ENCODE measurements at places on chromosomes 3 and 15.

DNA sequence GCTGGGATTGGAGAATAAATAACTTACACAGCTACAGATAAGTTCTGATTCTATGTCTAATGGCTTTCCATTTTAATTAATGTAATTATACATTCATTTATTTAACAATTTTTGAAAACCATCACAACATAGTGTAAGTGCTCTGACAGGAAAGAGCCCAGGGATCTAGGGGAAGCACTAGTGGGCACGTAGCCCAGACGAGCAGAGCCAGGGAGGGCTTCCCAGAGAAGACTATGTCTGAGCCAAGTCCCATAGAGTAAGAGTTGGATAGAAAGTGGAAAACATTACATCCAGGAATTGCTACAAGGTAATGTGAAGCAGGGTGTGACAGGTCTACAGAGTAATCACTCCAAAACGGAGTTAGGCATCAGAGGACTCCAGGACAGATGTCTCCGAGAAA lies 2.9 kb upstream of the HGD start:
- no peak for DNase-seq

- no peak for DNase-seq
Measured at GRCh38 chr3:122001892-122002291, 20.2 kb downstream of the ILDR1 start.

DNA sequence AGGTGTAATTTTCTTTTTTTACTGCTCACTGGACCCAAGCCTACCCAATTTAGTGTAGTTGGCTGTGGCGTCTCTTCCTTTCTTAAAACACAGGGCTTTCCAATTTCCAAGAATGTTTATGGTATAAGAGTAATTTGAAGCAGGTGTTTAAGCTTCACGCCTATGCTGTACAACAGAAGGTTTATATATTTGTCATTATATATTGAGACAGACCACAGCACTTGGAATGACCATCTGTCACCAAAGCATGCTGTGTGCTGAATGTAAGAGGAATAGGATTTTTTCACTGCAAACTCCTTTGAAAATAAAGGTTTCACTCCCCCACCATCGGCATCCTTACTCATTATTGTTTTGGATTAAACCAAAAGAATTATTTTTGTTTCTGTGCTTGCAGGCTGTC lies 325.7 kb downstream of the OTOL1 start:
- DNase-seq, result no peak

- DNase-seq, result no peak
Measured at GRCh38 chr15:92901072-92901761, 1.1 kb downstream of the CHD2 start.

DNA sequence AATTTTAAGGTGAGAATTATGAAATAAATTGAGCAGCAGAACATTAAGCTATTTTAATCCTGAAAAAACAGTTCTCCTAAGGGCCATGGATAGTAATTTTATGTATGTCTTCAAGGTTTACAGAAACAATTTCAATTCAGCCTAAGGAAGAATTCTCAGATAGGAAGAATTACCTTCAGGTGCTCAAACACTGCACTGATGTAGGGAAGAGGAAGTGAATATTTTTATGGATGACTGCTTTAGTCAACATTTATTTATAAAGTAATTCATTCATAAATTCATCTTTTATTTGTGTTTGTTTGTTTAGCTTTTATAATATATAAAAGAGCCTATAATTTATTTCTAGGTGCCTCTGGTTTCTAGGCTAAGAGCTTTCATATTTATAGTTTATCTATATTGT lies 620.7 kb downstream of the NAALADL2 start:
- no peak for DNase-seq

DNA sequence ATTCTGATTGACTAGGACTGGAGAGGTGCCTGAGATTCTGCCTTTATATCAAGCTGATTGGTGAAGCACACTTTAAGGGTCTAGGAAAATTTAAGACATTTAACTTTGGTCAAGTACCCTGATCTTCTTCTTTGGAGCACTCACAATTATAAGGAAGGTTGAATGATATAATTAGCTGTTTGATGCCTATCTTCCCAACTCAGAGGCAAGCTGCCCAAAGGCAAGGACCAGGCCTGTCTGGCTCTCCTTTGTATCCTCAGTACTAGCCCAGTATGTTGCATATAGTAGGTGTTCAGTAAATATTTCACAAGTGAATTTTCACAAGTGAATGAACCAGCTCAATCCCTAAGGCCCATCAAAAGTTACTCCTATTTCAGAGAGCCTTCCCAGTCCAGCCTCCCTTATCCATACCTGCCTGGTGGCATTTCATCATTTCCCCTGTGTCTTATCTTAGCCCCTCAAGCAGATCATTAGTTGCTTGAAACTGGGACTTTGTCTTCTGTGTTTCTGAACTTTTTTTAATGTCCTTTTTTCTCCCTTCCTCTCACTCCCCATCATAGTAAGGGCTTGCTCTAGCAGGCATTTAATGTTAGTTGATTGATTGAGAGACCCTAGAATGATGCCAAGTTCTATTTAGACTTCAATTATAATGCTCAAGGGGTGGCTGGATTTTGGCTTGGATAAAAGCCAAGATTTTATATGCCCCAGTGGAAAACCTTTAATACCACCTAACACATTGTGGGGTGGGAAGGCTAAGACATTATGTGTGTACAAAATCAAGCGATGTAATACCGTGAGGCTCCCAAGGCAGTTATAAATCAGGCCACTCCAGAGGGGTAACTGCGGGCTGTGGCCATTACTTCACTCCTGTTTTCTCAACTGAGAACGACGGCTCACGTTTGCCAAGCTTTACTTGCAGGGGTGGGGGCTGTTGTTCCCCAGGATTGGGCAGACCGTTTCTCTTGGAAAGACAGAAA lies 43.2 kb upstream of the BOC start:
- no peak for DNase-seq

- no peak for DNase-seq
Measured at GRCh38 chr3:100850701-100851100, 141.4 kb downstream of the TFG start.

DNA sequence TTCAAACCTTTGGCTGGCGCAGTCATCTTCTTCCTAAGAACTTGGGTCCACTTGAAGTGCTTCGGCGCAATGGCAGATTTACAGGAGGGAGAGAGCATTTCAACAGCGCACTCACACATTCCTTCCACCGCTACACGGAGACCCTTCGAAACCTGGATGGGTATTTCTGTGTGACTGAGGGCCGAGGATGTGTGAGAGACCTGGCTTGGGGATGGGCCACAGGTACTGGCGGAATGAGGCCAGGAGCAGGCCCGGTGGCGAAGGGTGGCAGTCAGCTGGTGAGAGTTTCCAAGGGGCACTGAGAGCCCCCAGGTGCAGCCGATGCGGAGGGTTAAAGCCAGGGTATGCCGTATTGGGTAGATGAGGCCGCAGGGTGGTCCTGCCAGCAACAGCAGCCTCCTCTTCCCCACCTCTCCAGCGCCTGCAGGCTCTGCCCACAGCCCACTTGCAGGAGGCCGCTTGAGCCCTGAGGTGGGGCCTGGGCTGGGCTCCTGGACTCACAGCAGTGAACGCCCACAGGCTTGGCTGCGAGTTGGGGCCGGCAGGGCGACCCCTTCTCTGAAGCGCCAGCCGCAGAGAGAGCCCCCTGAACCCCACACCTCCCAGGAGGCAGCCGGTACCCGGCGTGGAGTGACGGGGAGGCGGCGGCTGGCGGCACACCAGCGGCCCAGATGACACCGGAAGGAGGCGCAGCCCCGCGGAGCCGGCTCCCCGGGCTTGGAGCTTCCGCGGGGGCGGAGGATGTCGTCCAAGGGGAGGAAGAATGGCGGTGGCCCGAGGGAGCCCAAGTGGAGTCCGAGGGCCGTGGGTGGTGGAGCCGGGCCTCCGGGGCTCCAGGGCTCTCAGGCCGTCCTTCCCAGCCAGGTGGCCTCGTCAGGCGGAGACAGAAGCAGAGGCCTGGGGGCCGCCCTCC lies 166.5 kb downstream of the NSMCE3 start:
- no peak for DNase-seq

- DNase-seq, result no peak
Measured at GRCh38 chr15:84911879-84912660, 27.6 kb downstream of the SLC28A1 start.

- DNase-seq, result no peak
Measured at GRCh38 chr3:43285644-43286043, 696 bp upstream of the SNRK start.

DNA sequence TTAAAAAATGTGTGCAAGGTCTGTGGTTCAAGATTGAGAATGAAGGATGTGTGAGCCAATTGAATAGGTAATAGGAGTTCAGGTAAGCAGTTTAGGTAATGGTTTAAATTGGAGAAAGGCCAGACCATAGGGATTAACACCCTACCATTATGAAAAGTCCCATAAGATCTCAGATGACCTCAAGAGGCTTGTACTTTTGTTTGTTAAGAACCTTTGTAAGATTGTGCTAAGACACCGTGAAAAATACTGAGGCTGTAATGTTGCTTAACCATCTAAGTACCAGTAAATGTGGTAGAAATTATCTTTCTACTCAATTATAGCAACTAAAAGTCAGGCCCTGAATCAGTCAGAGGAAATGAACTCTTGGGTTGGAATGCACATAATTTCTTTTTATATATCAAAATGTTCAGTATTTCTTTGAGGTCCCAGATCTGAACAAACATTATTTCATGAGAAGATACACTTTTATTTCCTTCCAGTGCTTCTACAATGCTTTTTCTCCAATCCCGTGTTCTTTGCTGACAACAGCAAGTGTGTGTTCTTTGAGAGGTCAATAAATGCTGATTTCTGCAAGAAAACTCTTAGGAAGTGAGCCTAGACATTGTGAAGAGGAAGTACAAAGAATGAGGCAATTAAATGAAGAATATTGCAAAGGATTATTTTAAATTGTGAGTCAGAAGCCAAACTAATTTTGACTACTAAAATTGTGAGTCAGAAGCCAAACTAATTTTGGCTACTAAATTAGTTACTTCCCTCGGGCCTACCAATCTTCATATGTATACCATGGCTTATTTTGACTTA lies 66.4 kb downstream of the TCF12 start:
- no peak for DNase-seq

DNA sequence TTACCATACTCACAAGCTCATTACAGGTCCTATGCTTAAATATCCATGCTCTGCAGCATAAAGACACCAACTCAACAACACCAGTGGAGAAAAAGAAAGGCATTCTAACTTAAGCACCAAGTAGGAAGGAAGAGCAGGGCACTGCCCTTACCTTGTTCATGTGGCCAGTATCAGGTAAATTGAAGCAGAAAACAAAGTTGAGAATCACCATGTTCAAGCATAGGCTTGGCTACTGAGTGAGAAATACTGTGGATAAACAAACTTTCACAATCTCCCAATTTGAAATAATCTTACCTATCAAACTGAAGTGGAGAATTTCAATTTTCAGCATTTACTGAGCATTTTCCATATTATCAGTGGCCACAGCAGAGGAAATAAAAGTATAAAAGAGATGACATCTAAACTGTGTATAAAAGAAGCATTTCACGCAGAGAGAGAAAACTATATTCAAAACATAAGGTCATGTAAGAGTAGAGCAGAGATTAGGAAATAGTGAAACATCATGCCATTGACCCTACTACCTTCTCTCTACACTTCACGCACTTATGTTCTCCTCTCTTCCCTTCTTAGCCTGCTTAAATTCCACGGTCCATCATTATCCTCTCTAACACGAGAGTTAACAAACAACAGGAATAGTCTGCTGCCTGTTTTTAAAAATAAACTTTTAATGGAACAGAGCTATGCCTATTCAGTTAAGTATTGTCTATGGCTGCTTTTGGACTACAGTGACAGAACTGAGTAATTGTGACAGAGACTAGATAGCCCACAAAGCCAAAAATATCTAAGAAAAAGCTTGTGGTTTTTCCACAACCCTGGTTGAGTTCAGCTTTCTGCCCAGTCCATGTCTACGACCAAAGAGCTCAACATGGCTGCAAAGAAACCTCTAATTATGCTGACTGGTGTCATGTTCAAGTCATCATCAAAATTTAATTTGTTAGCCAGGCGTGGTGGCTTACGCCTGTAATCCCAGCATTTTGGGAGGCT lies 142.5 kb downstream of the NR1I2 start:
- no peak for DNase-seq

DNA sequence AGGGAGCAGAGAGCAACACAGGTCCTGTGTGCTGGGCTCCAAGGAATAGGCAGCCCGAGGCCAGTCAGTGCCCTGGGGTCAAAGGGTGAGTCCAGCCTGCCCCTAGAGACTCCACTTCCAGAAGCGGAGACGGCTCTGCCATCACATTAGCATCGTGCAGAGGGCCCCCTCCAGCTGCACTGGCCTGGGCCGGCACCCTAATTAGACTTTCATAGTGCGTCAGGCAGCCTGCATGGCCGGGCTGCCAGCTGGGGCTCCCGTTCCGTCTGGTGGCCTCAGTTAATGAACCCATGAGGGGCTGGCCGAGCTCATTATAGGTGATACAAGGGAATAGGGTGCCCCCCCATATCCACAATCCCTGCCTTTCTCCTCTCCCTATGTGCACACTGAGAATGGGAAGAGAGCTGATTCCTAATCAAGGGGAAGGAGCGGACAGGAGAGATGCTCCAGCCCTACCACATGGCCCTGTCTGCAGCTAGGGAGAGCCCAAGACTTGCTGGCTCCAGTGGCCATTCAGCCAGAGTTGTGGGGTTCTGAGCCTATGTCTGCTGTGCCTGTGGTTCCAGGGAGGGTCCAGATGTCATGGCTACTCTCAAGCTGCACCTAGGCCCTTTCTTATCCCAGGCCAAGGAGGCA lies 128.0 kb downstream of the SRGAP3 start:
- DNase-seq, result no peak

- DNase-seq, result no peak
Measured at GRCh38 chr15:93020976-93021772, 67.8 kb downstream of the RGMA start.

- DNase-seq, result no peak
Measured at GRCh38 chr3:188417766-188418165, 263.8 kb downstream of the LPP start.

GRCh38 chr3:108677811-108678210 lies 79.4 kb downstream of the RETNLB start:
- no peak for DNase-seq

GRCh38 chr15:27039152-27039551 lies 68.2 kb downstream of the GABRG3 start:
- no peak for DNase-seq

- DNase-seq, result no peak
Measured at GRCh38 chr3:108251265-108251664, 29.0 kb upstream of the IFT57 start.

All from stimulated activated CD4-positive, alpha-beta T cell treated with anti-CD3 and anti-CD28 coated beads, Interleukin-1b, Interleukin-23, amount 100 ng/mL, for 24 hours (primary cell).